EL (cell line): ENCODE measurements at places on chromosomes 1 and 21.

GRCh38 chr1:64197076-64197475, 6.3 kb upstream of the UBE2U start:
- no peak for DNase-seq

DNA sequence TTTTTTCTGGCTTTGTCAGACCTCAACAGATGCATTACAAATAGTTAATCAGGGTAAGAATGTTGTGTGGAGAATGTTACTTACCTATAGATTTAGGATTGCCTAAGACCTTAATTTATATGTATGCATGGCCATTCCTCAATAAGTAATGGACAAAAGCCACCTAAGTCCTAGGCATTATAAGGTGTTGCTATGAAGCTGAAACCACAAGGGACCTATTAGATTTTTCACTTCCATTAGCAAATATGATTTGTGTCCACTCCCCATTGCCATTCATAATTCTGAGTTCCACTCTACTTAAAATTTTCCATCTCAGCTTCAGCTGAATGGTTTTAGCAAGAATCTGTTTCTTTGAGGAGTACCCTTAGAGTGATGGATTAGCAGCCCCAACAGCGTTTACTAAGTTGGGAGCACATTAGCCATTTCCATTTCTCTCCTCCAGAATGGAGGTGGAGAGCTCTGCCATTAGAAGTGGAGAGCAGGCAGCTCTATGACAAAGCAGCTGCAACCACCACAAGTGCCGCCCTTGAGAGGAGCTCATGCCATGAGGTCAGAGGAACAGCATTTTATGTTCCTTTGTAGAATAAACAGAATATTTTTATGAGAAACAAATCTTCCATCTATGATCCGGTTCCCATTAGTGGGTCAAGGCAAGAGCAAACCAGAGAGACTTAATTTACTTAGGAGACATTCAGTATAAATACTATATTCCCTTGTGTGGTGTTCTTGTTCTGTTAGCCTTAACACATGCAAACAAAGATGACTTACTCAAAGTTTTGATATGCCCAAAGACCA, 28.9 kb upstream of the C1orf87 start:
- no peak for DNase-seq

GRCh38 chr1:65952696-65953095, 160.0 kb downstream of the PDE4B start:
- peak; percentile 64 for DNase-seq

DNA sequence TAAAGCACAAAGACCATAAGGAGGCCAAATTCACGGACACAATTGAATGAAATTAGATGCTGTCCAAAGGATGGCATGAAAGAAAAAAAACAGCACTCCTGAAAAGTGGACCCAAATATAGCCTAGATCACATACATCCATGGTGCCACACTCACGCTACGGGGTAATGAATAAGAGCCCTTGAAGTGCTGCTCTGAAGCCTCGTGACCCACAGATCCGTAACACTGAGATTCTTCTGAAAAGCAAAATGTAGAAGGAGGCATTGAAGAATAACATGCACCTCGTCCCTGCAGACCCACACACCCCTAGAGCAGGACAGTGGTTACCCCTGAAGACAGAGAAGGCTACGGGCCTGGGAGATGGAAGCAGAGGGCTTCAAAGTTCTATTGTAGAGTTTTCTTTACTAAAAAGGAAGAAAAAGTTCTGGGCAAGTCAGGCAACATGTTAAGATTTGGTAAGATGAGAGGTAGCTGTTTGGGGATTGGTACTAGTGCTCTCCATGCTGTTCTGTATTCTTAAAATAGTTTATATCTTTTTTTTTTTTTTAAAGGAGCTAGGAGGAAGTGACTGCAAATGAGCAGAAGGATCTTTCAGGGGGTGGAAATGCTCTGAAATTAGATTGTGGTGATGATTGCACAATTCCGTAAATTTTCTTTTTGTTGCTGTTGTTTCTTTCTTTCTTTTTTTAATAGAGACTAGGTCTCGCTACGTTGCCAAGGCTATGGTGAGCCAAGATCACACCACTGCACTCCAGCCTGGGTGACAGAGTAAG, 4.1 kb upstream of the ITGB2 start:
- no peak for DNase-seq

GRCh38 chr1:24708938-24709337, 36.3 kb upstream of the CLIC4 start:
- no peak for DNase-seq

GRCh38 chr1:104574620-104575019, 824.9 kb downstream of the AMY1C start:
- DNase-seq, result no peak

GRCh38 chr1:168234846-168235547, 9.2 kb downstream of the SFT2D2 start:
- peak; percentile 59 for DNase-seq

DNA sequence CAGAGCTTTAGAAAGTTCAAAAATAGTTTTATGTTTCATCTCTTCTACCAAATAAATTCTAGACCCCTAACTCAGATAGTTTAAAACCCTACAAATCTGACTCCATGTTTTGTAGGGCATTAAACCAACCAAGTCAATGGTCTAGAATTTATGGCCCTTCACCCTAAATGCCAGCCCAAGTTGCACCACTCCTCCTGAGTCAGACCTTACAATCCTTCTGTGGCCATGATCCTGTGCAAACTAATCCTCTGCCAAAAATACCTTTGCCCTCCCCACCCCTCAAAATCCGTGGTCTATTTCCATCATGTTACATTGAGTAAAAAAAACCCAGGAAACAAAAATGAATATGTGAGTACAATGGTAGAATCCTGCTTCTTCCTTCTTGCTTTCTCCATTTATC, 179.3 kb downstream of the NR5A2 start:
- DNase-seq, result peak; percentile 33

GRCh38 chr1:40438391-40439015, 11.8 kb upstream of the ZFP69B start:
- DNase-seq, result peak; percentile 31

DNA sequence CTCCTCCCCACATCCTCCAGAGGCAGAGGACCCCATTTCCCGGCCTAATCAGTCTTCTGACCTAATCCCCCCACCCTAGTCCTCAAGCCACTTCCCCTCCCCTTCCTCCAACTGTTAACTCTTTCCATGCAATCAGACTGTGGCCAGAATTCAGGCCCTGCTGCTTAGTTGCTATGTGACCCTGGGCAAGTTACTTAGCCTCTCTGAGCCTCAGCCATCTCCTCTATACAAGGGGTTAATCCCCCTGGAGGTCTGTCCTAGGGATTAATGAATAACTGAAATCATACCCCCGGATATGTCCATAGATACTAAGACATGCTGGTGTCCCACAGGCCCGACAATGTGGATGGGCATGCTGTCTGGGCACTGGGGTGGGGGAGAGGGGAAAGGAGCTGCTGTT, 18.3 kb downstream of the AHDC1 start:
- DNase-seq, result no peak

GRCh38 chr1:200448034-200448762, 38.4 kb upstream of the ZNF281 start:
- no peak for DNase-seq

- DNase-seq, result peak; percentile 92
These were observed 55.8 kb downstream of the COL18A1 start for GRCh38 chr21:45460611-45461368.
